LNCaP clone FGC (cell line): ENCODE measurements at places on chromosomes 3 and 15.

- no peak for DNase-seq
Measured at GRCh38 chr3:60967141-60967540, 284.1 kb downstream of the FHIT start.

- DNase-seq: no peak
Measured at GRCh38 chr3:190321789-190322603, at the start of gene CLDN1. Gene CLDN1 (minus strand): TSS chr3:190322446. CDS start chr3:190322206, 240 bp downstream.

GRCh38 chr3:148206446-148206845, 491.3 kb upstream of the AGTR1 start:
- DNase-seq: no peak

DNA sequence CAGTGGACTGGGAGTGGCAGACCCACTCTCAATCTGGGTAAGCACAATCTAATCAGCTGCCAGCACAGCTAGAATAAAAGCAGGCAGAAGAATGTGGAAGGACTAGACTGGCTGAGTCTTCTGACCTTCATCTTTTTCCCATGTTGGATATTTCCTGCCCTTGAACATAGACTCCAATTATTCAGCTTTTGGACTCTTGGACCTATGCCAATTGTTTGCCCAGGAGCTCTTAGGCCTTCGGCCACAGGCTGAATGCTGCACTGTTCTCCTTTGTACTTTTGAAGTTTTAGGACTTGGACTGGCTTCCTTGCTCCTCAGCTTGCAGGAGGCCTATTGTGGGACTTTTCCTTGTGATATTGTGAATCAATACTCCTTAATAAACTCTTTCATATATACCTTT, 477.7 kb upstream of the ZNF385D start:
- no peak for DNase-seq

DNA sequence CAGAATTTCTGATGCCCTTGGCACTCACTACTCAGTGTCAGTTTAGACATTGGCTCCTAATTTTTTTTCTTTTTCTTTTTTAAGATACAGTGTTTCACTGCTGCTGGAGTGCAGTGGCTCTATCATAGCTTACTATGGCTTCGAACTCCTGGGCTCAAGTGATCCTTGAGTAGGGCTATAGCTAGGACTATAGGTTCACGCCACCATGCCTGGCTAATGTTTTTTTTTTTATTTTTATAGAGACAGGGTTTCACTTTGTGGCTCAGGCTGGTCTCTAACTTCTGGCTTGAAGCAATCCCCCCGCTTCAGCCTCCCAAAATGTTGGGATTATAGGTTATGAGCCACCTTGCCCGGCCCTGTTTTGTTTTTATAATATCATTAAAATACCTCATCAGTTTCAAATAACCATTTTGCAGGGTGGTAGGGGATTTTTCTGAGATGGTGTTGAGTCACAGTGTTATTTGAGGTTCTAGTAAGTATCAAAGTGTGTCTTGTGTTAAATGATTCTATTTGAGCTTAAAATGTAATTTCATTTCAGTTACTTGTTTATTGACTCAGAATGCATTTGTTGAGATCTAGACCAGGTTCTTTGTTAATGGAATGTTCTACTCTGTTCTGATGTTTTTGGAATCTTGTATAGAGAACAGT, 7.0 kb downstream of the FNDC3B start:
- DNase-seq: no peak

- DNase-seq: no peak
Measured at GRCh38 chr3:134320749-134321148, 53.5 kb downstream of the AMOTL2 start.

DNA sequence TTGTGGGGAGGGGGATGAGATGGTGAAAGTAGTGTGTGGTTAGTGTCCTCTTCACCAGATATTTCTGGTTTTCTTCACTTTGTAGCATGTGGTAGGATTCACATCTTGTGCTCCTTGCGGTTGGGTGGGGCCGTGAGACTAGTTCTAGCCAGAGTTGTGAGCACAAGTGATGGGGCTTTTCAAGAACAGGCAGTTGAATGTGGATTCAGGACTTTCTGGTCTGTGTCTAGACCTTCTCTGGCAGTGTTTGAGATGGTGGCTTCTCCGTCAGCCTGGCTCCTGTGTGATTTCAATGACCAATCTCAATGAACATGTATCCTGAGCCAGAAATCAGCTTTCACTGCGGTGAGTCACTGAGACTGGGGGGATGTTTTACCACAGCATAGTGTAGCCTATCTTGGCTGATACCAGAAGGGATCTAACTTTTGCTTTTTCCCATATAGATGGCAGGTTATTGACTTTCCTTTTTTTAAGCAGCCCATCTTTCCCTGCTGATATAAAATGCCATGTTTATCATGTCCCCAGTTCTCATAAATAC, 82.6 kb downstream of the RPLP1 start:
- DNase-seq: no peak

DNA sequence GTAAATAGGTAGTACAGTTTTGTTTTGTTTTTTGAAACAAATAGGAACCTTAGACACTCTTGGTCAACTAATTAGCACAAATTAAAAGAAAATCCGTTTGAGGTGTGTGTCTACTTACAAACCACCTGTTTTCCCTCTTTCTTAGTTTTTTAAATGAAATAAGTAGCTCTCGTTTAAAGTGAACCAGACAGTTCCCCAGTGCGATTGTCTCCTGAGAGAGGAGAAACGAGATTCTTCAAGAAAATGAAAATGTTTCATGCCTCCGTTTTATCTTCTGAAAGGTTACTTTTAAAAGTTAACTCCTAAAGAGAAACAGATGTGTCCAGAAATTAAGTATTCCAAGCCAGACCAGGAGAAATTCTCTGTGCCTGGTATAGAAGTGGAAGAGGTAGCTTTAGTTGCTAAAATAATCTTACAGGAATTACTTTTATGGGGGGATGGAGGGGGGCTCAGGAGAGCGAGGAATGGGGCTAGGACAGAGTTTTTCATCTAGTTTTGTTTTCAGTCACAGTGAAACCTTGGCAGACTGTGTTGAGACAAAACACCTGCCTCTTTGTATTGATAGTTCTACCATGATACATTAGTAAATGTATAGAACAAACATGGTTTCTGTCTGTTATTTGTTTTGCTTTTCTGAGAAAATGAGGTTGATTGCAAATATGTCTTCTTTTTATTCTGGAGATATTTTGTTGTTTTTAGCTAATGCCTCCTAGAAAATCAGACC, 155.1 kb upstream of the CNTN4 start:
- no peak for DNase-seq

DNA sequence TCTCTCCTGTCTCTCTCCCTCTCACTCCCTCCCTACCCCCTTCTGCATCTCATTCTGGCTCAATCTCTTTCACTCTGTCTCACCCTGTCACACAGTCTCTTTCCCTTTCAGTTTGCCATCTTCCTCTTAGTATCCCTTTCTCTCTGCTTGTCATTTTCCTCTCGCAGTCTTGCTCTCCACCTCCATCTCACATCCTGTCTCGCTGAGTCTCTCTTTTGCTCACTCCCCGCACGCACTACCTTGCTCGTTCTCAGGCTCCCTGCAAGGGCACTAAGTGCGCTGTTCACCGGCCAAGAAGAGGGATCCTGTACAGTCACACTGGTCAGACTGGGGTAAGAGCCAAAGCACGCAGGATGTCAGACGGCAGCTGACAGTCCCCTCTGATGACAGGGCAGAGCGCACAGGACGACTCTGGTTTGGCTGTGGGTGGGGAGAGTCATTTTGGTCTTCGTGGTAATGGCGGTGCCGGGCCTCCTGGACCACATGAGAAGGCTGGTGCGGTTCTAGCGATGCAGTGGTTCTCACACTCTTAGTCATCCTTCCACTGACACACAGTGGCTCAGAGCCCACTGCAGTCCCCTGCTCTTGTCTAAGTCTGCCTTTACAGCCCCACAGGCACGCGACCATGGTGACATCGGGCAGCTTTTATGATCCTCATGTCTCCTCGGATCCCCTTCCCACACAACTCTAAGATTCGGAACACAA, 356.8 kb downstream of the FOXP1 start:
- DNase-seq: no peak

DNA sequence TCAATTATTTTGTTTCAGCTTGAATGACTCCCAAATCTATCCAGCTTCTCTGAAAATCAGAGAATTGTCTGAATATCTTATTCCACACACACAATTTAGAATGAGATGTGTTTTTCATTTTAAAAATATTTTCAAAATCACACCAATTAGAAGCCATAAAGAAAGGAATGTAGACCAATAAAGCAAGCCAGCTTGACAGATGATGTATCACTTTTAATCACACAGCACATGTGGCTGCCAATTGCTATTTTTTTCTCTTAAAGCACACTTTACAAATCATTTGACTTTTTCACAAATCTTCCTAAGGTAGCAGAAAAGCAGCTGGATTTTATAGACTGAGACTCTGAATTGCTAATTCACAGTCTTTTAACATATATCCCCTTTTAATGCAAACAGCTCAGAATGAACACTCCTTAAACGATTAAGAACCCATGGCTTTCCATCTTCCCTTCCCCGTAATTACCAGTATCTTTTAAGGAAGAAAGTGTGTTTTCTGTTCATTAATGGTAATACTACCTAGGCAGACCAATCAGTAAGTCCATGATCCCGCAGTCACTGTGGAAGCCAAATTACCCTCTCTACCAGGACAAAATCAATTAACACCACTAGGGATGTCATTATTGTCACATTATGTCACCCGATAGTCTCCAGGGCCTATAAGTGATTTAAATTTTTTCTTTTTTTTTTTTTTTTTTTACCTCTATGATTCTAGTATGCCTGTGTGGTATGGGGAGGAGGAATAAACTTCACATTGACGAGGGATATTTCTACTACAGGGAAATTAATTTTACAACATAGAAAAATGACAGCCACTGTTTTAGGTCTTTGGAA, 250.0 kb upstream of the VEPH1 start:
- DNase-seq: no peak

DNA sequence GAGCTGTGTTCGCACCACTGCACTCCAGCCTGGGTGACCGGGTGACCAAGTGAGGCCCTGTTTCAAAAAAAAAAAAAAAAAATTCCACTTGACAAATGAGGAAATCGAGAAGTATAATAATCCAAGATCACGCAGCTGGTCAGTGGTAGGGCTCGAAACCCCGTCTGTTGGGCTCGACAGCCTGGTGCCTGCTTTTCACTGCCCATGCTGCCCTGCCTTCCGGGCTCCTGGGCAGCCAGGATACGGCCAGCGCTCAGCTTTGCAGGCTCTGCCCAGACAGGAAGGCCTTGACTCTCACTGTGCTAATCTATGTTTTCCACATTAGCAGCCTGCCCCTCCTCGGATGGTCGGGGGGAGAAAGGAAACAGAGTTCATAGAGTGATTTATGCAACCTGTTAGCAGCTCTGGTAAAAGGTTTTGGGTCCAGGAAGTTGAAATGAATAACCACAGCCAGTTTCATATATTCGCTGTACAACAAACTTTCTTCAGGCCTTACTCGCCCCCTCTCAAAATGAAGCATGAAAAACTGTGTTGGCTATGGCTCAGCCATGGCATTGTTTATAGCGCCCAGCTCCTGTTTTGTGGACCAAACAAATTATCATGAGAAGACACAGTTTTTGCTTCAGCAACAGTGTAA, 108.8 kb downstream of the XXYLT1 start:
- no peak for DNase-seq

DNA sequence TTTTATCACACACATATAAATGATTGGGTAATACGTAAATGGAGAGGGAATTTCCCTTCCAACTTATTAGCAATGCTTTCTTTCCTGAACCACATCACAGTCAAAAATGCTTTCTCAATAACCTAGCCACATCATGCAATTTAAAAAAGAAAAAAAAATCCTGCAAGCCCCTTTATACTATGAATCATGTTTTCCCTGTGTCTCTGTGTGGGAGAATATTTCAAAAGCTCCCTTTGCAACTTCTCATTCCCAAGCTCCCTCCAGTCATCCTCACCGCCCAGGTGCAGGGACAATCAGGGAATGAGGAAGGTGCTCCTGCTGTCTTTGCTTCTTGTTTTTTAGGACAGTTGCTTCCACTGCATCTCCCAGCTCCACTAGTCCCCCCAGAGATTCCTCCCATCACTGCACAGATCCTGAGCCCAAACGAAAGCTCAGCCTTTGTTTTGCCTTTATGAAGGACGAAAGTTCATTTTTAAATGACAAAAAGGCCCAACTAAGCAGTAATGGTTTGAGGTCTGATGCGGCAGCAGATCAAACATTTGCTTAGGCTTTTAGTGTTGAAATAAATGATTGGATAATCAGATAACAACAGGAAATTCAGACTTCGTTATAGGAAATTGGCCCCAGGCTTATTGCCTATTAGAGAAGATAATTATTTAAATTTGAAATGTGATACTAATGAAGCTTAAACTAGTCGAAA, 47.8 kb upstream of the ADGRG7 start:
- DNase-seq: peak; percentile 58

GRCh38 chr3:54240309-54240708, 118.0 kb downstream of the CACNA2D3 start:
- no peak for DNase-seq

GRCh38 chr3:129063841-129064482, 3.4 kb downstream of the GP9 start:
- no peak for DNase-seq

DNA sequence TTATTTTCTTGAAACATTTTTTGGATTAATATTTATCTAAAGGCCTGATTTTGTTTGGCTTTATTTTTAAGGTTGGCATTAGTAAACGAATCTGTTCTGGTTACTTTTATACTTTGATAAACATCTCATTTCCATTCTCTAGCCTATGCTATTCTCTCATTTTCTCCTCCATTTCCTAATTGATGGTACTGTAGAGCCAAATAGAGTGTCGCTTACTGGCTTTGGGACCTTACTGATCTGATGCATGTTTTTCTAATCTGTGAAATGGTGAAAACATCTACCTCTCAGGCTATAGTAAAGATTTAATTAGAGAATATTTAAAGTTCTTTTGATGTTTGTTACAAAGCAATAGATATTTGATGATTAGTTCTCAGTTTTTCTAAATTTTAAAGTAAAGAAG, 1.6 kb downstream of the LNP1 start:
- no peak for DNase-seq
